ENCODE measurements at places on chromosomes 1 and 21.

DNA sequence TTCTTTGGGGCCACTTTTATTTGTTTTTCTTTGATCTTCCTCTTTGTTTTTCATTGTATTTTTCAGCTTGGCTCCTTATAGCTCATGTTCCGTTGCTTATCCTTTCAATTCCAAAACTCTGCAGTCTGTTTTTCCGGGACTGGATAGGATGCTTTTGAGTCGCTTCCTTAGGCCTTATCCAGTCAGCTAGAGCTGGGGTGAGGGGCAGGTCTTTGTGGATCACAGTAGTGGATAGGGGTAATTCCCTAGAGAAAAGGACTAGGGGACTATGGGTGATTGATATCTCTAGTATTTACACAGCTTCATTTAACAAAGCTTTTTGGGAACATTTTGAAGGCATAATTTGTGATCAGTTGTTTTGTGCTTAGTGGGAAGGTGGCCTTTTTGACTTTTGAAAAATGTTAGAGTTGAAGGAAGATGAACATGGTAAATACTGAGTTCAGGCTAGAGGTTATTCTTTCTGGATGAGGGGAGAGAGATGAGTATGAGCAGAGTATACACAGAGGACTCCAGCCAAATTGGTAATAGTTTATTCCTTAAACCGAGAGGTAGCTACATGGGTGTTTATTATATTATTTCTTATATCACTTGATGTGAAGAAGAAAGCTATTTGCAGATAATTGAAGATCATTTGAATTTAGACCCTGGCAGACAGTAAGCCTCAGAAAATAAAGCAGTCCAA, 22.5 kb downstream of the CEP350 start:
- no peak for DNase-seq

GRCh38 chr1:178374016-178374415, 122.7 kb downstream of the CLEC20A start:
- no peak for DNase-seq

DNA sequence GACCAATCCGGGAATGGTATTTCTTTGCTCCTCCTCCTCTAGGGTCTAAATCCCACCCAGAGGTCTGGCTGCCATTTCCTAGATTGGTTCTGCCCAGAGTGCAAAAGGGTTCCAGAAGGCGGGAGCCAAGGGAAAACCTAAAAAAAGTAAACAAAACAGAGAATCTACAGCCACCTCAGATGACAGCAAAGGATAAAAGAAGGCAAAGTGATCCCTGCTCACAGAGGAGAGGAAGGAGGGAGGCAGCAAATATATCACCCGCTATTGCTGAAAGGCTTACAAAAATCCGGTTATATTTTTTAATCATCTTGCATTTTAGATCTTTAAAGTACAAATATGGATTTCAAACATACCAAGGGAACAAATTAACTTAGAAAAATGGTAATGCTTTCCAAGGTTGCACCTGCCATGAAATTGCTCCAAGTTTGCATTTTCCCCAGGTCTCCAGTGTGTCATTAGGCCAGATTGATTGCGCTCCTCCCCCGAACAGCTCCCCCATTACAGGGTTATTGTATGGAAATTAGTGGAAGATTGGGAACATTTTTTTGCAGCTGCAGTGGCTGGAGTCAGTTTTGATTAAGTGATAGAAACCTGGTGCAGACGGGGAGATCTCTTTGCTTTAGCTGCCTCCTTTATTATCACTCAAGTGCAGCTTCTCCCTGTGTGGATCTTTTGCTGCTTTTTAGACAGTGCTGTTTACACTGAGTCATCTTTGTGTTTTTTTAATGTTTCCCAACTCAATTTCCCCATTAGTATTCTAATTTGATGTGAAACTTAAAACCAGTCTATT, 280.5 kb upstream of the CAMK1G start:
- DNase-seq: no peak

- DNase-seq: no peak
These were observed 50.5 kb downstream of the HSPG2 start for GRCh38 chr1:21886486-21887215.

DNA sequence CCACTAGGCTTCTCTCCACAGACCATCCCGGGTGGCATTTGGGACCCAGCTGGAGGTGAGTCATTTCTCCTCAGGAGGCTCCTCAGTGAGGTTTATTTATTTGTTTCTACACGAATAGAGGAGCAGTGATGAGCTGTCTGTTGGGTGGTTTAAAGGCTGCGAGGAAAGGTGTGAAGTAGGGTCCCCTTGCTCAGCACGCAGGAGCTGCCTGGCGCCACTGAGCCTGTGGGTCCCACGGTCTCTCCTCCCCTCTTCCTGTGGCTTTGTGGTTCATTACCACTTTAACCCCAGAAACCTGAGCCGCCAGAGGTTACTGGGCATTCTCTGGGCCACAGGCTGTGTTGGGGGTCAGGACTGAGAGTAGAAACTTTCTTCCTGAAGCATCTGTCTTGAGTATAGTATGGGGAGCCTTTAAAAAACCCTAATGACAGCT, 39.9 kb downstream of the IL6R start:
- DNase-seq: peak; percentile 88

- DNase-seq: no peak
These were observed 5.5 kb upstream of the PRKAB2 start for GRCh38 chr1:147177611-147178380.

DNA sequence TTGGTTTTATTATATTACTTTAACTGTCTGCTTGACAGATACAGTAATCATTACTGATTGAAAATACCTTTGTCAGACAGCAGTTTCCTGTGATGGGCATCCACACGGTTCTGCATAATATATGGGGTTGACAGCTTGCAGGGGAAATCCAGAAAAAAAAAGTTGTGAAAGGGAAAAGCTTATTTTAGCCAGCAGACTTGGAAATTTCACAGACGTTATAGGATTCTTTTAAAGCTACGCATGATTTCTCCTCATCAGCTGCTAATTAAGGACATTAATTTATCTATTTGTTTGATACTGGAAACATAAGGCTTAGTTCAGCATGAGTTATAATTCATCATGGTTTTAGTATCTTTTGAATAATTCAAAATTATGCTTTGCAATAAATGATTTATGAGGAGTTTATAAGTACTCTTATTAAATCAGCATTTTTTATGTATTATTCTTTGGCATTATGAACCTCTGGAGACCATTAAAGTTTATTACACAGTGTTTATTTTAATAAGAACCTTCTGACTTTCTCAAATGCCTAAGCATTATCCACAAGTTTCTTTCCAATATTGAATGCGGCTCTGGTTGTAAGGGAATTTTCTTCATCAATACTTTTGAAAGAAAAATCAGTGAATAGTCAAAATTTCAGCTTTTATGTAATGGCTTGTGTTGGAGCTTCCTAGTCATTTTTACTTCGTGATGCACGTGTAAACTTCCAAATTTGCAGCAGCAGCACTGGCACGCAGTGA, 235.3 kb upstream of the KCNK2 start:
- DNase-seq: no peak
